ENCODE measurements at places on chromosomes 5 and 9. TPM values are rescaled to one million over a fixed set of nuclear protein-coding genes. Genes with fewer than 3 reads are reported as not detected.

GBGT1 gene
- 6.6 TPM for polyA plus RNA-seq

MORN5 gene
- polyA plus RNA-seq, result 11.9 TPM

KIF27 gene
- polyA plus RNA-seq, result 1.9 TPM

SOHLH1 gene
- polyA plus RNA-seq, result 3.9 TPM

EQTN gene
- polyA plus RNA-seq, result not detected

SELENOP gene
- polyA plus RNA-seq, result 87.4 TPM

COL27A1 gene
- 0.17 TPM for polyA plus RNA-seq

GPX3 gene
- polyA plus RNA-seq, result 54.2 TPM

QRFP gene
- not detected for polyA plus RNA-seq

ANKDD1B gene
- not detected for polyA plus RNA-seq

ADAMTSL1 gene
- 43.5 TPM for polyA plus RNA-seq

UNC5A gene
- 50.6 TPM for polyA plus RNA-seq

PCDHA13 gene
- polyA plus RNA-seq, result 0.36 TPM

KLF4 gene
- polyA plus RNA-seq, result 9.1 TPM

SMIM33 gene
- not detected for polyA plus RNA-seq

ZNF782 gene
- 1.8 TPM for polyA plus RNA-seq

IGFBPL1 gene
- 218 TPM for polyA plus RNA-seq
